Activated naive CD8-positive, alpha-beta T cell treated with anti-CD3 and anti-CD28 coated beads, Interleukin-2, amount 10 ng/mL, durations not matched to agents 7 days and 5 days (primary cell): ENCODE measurements at places on chromosomes 12 and 14. TPM values are rescaled to one million over a fixed set of nuclear protein-coding genes. Genes with fewer than 3 reads are reported as not detected.

GRCh38 chr14:74533576-74533975 is 40.0 kb downstream of the ISCA2 start:
- no peak for DNase-seq
- H3K36me3 ChIP-seq: no peaks in the 10 kb centered on the region
- no peak overlapping the region for H3K27ac ChIP-seq
- peaks cover 7% of the 10 kb centered on the region for H3K27me3 ChIP-seq
- H3K4me3 ChIP-seq: no peak overlapping the region
- peaks cover 5% of the 10 kb centered on the region for H3K4me1 ChIP-seq

- no peak for DNase-seq
- no peaks in the 10 kb centered on the region for H3K36me3 ChIP-seq
- H3K27me3 ChIP-seq: peaks cover 6% of the 10 kb centered on the region
- H3K4me1 ChIP-seq: peaks cover 2% of the 10 kb centered on the region
- H3K27ac ChIP-seq: no peak overlapping the region
These were observed 35.8 kb upstream of the ZFP36L1 start for GRCh38 chr14:68828698-68829097.

The KRT6B gene
- total RNA-seq: not detected

The MON2 gene
- 57.8 TPM for total RNA-seq
